ENCODE measurements at places on chromosomes 16 and 17.
A peak's percentile ranks its signal among the peaks of the same experiment; 100 is the strongest.

GRCh38 chr16:12304861-12305596 is 328.5 kb downstream of the SNX29 start:
- DNase-seq: no peak

DNA sequence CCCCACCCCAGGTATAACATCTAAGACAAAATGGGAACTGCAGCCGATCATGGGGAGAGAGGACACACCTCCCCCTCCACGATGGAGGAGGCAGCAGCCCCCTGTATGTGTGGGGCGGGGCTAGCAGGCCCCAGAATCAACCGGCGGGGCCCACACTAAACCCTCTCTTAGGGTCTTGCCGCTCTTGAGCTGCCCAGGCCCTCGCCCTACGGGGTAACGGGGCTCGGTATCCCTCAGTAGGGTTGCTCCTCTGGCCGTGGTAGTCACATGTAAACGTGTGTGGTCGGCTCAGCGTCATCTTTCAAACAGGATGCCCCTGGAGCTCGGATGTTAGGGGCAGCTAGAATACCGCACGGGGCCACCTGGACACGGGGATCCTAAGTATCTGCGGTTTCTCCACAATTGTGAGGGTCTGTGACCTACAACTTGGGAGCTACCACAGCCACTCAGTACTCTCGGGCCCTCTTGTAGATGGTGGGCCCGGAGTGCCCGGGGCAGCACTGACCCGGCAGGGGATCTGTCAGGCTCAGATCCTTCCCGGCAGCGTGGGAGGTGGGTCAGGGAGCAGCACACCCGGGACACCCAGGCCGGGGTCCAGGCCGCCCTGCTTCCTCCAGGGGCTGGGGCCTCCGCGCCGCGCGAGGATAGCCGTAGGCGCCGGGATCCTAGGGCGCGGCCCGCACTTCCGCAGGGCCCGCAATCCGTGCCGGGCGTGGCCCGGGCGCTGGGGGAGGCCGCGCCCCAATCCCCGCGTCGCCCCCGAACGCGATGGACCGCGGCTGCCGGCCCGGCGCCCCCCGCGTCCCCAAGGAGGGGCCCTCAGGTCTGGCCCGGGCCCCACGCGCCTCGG is 781 bp downstream of the ARHGDIA start:
- DNase-seq: peak; percentile 41

- DNase-seq: no peak
Measured at GRCh38 chr17:31598399-31598782, 206.9 kb downstream of the RAB11FIP4 start.

DNA sequence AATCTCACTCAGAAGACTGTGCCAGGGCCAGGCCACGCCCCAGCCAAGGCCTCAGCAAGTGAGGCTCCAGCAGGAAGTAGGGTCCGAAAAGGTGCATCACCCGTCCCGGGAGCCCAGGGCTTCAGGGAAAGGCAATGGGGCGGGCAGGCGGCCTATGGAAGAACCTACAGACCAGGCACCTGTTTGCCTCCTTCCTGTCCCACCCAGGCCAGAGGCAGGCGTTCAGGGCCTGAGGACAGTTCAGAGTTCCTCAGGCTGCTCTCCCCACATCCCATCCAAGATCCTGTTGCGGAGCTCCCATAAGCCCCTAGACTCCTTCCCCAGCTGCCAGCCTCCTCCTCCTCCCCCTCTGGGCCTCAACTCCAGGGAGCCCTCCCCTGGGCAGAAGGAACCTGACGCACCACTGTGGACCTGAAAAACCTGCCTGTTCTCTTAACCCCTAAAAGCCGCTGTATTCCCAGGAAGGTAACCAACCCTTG is 2.3 kb downstream of the CLUH start:
- no peak for DNase-seq

GRCh38 chr16:62829084-62829483 is 792.8 kb upstream of the CDH8 start:
- no peak for DNase-seq

DNA sequence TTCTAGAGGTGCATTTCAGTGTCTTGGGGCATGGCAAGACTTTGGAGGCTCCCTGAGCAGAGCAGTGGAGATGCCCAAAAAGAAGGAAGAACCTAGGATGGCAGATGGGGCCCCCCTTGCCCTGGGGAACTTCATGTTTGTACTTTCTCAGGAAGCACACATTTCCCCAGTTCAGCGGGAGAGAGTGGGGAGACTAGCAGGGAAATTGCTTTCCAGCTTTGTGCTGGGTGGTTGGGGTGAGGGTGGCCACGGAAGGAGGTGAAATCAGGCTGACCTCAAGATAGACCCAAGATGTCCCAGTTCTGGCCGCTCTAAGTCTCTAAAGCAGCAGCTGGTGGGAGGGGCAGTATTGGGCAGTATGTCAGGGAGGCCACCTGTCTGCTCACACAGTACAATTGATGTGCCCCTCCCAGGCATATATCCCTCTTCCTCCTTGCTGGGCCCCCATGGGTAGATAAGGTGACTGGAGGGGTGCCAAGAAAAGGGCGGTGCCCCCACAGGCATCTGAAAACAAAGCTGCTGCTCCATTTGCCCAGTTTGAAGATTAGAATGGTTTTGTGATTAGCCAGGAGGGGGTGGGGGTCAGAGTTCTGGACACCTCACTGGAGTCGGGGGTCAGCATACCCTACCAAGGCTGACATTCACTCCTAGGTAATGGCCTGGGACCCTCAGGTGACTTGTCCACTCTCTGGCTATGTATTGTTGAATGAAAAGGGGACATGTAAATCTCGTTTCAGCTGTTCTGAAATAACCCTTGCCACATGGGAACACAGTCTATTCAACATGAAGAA is 17.1 kb upstream of the NAGLU start:
- peak; percentile 44 for DNase-seq

Data from fibroblast of upper back skin (primary cell).